ENCODE measurements at places on chromosomes 16 and 17.

GRCh38 chr17:7045492-7046126 lies 1.7 kb upstream of the SLC16A11 start:
- DNase-seq: peak; percentile 44

DNA sequence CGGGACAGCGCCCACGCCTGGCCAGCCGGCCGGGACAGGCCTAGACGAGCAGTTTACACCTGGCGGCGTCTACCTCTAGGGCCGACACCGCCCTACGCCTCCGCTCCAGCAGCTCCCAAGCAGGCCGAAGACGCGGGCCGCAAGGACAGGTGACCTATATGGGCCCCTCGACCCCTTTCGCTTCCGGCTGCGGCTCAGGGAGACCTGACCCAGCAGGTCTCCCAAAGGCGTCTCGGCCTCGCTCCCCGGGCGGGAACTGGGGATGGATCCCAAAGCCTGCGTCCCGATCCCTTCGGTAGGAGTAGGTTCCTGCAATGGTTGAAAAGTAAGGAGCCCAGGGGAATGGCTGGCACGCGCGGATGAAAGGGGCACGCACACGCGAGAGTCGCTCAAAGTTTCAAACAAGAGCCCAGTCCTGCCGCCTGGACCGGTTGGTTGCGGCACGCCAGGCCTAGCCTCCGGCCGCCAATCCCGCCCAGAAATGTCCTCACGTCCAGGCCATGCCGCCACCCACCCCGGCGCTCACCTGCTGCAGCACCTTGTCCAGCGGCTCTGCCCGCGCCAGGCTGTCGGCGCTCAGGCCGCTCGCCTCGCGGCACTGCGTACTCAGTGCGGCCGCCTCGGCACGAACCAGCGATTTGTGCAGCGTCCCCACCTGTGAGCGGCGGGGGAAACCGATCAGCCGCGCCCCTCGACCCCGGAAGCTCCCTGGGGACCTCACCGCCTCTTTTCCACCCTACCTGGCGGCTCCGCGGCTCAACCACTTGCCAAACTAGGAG lies 630 bp downstream of the ESRP2 start:
- no peak for DNase-seq

DNA sequence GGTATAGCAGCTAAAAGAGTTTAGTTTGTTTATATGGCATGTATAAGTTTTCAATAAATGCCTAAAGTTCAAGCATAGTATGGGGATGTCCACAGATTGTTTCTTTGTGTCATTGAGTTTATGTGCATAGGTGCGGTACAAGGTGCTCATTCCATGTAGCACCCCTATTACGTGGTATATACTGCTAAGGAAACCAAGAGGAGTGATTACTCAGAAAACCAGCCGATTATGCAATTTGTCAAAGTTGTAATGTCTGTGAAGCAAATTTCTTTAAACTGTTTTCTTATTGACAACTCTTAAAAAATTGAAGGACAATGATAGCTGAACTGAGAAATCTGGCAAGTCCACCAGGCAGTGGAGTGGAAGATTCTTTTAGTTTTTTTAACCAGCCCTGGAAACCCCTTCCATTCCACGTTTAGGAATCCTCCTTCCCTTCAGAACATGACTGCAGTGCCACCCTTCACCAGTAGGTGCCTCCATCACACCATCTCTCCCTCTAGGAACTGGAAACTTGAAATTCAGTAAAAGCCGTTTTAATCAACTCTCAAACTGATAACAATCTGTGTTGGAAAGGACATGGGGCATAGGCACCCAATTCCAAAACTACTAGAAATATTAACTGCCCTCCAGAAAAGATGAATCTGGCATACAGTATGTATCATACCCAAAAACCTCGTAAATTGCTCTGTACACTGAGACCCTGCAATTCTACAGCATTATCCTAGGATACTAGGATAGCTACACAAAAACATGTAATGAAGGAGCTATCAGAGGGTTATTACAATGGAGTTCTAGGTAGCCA lies 43.5 kb downstream of the REXO5 start:
- no peak for DNase-seq

DNA sequence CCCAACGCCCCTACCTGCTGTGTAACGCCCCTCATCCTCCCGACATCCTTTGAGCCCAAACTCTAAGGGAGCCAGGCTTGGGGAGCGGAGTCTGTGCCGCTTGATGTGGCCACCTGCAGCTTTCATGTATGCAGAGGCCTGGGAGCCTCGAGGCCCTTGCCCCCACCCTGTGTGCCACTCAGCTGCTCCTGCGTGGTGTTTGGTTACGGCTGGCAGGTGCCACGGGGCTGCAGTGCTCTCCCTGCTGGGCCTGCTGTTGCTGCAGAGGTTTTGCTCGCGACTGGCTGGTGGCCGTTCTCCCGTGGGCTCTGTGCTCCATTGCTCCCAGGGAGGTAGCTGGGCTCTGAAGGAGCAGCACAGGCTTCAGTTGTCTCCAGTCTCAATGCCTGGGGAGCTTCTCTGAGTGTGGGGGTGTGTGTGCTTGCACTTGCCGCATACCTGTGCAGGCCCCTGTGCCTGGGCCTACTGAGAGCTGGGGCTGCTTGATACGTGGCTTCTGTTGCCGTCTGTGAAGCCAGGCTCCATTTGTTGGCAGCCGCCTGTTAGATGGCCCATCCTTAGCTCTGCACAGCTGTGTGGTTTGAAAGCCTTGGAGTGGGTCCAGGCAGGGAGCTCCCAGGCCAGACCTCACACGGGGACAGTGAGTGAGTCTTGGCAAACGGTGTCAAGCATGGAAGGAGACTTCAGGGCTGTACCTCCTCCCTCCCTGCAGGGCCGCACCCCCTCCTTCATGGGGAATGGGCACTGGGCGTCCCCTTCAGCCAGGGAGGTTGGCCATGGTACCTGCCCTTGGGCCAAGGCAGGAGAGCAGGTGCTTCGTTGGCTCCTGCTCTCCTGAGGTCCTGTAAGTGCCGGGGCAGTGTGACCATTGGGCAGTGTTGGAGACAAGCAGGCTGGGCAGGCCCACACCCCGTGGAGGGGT lies 47.2 kb downstream of the PDPK1 start:
- DNase-seq: no peak

- no peak for DNase-seq
Observed at GRCh38 chr17:43759836-43760235, 1.2 kb upstream of the SOST start.

DNA sequence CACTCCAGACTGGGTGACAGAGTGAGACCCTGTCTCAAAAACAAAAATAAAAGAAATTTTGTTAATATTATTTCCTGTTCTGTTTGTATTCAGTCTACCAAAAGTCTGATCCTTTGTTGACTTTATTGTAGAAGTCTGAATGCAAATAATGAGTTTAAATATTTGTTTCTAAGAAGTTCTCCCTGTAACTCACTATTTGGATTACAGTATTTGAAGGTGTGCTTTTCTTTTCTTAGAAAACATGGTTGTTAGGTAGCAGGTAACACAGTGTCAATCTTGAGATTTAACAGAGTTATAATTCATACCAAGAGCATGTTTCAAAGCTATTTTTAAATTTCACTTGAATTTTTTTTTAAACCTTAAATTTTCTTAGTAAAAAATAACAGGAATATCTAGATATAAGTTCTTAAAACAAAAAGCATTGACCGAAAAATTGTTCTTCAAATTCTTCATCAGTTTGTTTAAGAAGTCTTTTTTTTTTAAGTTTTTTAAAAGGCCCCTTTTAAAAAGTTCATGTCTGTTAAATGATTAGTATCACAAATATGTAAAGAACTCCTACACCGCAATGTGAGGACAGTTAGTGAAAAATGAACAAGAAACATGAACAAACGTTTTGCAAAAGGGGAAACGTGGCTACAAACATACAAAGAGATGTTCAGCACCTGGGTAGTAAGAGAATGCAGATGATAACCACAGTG lies 35.0 kb downstream of the GAN start:
- DNase-seq: no peak

DNA sequence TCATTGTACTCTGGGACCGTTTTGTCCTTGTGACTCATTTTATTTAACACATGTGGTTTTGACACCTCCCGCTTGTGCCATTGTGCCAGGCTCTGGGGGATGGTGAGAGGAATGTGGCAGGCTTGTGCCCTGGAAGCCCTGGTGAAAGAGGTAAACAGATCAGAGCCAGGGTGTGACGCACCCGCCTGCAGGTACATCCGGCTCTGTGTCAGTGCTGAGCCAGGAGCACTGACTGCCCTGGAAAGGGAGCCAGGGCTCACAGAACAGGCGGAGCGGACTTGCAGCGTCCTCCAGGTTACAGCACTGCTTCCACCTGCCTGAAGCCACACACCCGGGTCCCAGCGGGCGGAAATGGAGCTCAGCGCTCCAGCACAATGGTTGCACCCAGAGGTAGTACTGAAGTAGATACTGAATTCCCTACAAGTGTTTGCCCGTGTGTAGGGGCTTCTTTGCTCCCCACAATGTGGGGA lies 30.6 kb downstream of the CDRT15 start:
- peak; percentile 82 for DNase-seq

GRCh38 chr16:13013043-13013442 lies 111.6 kb downstream of the SHISA9 start:
- DNase-seq: no peak

DNA sequence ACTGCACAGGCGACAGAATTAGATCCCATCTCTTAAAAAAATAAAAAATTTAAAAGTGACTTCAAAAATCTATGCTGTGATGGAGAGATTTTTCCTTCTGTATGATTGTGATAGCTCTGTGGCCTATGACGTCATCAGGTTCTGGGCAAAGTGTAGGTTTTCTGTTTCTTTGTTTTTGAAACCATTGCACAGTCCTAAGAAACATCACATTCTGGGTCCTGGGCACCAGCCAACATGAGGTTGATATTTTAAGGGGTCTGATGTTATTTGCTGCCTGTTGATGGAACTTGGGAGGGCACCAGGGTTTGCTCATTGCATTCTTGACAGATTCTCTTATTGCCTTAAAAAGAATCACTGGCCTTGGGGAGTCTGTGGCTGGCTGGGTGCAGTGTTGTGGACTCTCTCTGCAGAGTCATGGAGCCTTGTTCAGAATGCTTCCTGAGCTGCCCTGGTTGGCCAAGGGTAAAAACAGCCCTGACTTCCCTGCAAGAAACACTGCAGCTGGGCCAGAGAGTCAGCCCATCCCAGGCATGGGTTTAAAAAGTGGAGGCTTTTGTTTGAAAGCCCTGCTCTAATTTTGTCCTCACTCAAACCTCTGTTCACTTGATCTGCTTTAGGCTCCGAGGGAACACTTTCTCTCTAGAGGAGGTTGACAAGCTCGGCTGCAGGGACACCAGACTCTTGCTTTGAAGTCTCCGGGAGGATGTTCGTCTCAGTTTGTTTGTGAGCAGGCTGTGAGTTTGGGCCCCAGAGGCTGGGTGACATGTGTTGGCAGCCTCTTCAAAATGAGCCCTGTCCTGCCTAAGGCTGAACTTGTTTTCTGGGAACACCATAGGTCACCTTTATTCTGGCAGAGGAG lies 10.5 kb upstream of the CYLD start:
- no peak for DNase-seq

All from T-helper 2 cell (primary cell).